ENCODE measurements at places on chromosomes 11 and 22. TPM values are rescaled to one million over a fixed set of nuclear protein-coding genes. Genes with fewer than 3 reads are reported as not detected.

The ZP1 gene
- not detected for total RNA-seq

The RAG2 gene
- total RNA-seq: not detected

The ESAM gene
- total RNA-seq: 3.7 TPM

The MYO7A gene
- 0.47 TPM for total RNA-seq

The CHRM1 gene
- total RNA-seq: 12.3 TPM

Data from occipital lobe (tissue), 3 donors.